ENCODE measurements at places on chromosomes 1 and 21. TPM values are rescaled to one million over a fixed set of nuclear protein-coding genes. Genes with fewer than 3 reads are reported as not detected.

ACTRT2 gene
- not detected for total RNA-seq

- DNase-seq = no peak
Observed at GRCh38 chr1:202250982-202251381, 57.4 kb downstream of the LGR6 start.

DNA sequence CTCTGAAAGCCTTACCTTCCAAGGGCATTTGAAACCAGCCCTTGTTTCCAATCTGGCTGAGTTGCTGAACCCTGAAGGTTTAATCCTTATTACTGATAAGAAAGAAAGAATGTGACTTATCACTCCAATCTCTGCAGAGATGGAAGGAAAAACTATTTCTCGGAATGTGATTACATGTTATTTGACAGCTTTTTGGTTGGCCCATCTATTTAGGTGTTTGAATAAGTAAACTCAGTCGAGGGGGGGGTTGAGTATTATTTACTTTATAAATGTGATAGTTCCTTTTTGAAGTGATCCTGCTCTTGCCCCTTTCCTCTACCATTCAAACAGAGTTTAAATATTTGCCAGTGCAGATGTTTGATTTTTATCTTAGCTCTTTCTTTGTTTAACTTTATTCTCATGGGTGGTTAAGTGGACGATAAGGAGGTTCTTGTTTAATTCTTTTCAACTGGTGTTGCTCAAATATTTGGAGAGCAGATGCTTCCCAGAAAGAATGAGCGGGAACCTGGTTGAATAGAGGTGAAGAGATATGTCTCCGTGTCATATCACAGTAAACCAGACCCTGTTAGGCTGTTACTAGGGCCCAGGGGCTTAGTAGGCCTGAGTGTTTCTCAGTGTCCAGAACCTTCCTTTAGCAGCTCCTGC, 126.1 kb downstream of the CACHD1 start:
- no peak for DNase-seq

GRCh38 chr1:2460996-2461751, 14.9 kb upstream of the PLCH2 start:
- peak; percentile 88 for DNase-seq

- DNase-seq = no peak
Observed at GRCh38 chr1:246566813-246567645, 773 bp downstream of the CNST start.

DNA sequence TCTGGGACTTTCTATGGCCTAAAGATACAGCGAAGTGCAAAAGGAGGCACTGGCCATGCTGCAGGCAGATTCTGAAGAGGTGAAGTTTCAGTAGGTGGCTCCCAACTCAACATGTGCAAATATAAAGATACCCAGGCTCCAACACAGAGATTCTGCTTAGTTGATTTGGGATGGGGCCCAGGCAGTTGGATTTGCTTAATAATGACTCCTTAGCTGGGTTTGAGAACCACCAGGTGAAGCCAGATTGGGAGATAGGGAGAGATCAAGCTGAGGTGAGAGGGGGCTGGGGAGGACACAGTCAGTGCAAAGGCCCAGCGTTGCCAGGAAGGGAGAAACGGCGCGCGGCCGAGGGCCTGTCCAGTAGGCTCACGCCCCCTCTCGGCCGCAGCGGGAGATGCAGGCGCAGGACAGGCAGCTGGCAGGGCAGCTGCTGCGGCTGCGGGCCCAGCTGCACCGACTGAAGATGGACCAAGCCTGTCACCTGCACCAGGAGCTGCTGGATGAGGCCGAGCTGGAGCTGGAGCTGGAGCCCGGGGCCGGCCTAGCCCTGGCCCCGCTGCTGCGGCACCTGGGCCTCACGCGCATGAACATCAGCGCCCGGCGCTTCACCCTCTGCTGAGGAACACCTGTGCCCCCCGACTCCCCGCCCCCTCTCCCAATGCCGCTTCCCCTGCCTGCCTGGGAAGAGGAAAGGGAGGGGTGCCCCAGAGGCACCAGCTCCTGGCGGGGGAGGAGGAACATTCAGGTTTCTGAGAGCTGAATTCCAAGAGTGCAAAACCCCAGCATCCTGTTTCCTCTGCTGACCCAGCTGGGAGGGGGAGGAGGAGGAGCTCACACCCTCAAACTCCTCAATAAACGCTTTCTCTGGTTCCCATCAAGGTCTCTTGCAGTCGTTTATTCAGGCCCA, 1.2 kb downstream of the FAM167B start:
- no peak for DNase-seq

GRCh38 chr1:31984419-31985347, 29.0 kb upstream of the KHDRBS1 start:
- DNase-seq = no peak

All from cerebellum (tissue), 4 donors.